ENCODE measurements at places on chromosomes 6 and 20.

DNA sequence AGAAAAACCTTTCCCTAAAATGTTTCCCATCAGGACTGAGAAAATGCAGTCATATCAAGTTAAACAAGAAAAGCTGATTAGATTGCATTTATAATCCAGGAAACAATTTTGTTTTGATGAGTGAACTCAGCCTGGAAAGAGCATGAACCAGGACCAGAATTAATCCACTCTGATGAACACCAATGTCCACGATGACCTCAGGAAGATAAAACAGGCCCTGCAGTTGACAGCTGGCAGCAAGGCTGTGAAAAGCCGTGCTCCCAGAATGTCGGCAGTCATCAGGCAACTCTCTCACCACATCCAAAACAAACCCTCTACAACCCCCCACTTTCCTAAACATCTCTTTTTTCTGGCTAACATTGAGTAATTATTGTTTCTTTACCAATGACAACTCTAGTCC lies 74.0 kb upstream of the PROKR2 start:
- DNase-seq = no peak

DNA sequence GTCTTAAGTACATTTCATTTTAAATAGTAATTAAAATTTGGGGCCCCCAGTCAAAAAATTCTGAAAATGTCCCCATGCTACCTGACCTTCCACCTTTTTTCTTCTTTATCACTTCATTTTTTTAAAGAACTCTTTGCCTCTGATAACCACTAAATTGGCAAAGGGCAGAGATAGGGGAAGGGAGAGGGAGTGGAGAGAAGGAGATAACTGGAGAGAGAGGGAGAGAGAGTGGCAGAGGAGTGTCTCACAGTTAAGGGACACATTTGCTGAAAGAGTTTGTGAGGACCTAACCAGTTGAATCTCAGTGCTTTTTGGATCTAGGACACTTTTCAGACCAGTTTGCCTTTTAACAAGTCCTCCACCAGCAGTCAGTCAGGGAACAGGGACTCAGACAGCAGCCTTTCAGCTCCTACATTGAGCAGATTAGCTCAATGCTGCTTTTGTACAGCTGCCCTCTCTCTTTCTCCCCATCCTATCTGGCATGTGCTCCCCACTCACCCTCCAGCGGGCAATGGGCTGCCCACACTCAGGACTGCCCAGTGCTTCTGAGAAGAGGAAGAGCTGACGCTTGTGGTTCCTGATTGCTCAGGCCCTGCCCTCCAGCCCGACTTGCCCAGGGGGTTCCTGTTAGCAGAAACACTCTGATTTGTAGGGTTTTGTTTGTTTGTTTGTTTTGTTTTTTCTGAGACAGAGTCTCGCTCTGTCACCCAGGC lies 14.4 kb downstream of the ARMC2 start:
- no peak for DNase-seq

GRCh38 chr20:16621435-16622141 lies 48.3 kb upstream of the KIF16B start:
- DNase-seq = no peak

DNA sequence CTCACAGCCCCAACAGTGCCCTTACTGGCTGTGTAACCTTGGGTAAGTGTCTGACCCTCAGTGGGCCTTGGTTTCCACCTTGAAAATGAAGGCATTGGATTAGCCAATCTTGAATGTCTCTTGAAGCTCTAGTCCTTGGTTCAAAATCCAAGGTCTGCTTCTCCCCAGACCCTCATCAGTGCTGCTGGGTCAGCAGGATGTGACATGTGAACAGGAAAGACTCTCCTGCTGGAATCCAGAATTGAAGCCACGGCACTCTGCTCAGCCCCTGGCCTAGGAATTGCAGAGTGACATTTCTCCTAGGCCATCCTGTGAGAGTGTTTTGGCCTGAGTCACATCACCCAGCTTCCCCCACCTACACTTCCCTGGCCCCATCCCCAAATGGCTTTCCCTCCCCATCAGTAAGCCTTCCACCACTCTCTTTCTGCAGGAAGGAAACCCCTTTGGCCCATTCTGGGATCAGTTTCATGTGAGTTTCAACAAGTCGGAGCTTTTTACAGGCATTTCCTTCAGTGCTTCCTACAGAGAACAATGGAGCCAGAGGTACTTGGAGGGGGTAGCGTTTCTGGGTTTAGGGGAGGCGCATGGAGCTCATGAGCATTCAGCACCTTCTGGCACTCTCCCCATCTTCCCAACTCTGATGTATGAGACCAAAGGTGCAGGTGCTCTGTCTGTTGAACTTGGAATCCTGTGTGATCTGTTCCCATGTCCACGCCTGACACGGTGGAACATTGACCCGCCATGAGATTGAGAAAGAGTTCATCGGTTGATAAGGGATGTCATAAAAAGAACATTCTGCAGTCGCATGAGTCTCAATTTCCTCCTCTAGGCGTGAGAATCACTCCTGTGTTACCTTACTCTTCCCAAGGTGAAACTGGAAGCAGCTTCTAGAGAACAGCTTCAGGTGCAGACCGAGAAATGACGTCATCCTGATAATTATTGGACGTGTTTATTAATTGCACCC lies 8.8 kb downstream of the POFUT1 start:
- DNase-seq = no peak

DNA sequence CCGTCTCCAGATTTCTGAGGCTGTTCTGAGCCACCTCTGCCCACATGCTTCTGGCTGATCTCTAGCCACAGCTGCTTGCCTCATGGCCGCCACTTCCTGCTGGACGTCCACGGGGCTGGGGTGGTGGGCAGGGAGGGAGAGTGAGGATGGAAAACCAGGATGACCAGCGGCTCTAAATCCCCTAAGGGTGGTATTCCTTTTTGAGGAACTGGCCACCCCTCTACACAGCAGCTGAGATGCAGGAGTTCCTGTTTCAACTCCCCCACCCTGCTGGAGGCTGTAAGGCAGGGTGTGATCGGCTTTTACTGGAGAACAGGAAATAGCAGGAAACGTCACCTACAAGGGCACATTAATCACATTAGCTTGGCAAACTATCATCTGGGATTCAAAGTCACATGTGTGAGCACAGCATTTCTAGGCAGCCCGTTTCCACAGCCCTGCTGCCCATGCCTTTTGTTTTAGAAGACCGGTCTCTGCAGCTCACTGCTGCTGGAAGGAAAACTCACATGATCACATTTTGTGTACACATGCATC lies 181.6 kb upstream of the ECI2 start:
- DNase-seq = no peak

GRCh38 chr20:61968036-61968810 lies 97.5 kb downstream of the TAF4 start:
- no peak for DNase-seq

GRCh38 chr20:31991339-31991705 lies 18.9 kb upstream of the CCM2L start:
- DNase-seq = no peak

DNA sequence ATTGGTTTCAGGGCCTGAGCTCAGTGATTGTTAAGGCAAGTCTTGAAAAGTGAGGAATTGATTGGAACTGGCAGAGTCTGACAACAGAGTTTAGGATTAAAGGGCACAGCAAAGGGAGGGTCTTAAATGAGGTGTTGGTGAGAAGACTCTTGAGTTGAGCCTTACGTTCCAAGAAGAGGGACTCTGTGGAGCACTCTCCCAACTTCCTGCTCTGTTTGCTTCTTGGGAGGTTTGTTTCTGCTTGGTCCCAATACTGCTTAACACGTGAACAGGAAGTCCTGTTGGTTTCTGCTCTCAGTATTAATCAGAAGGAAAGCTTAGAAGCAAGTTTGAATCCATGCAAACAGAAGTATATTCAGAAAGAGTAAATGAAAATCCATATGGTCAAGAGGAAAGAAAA lies 15.6 kb upstream of the SYNDIG1 start:
- no peak for DNase-seq

GRCh38 chr6:33824461-33825154 lies 20.8 kb upstream of the MLN start:
- DNase-seq = no peak

- no peak for DNase-seq
These were observed 91.0 kb upstream of the ESR1 start for GRCh38 chr6:151716526-151716932.

- no peak for DNase-seq
These were observed 354.5 kb downstream of the UTRN start for GRCh38 chr6:144639654-144640053.

- no peak for DNase-seq
These were observed 4.3 kb upstream of the RPP21 start for GRCh38 chr6:30340589-30341054.

GRCh38 chr6:136036601-136037000 lies 185.1 kb downstream of the PDE7B start:
- no peak for DNase-seq

DNA sequence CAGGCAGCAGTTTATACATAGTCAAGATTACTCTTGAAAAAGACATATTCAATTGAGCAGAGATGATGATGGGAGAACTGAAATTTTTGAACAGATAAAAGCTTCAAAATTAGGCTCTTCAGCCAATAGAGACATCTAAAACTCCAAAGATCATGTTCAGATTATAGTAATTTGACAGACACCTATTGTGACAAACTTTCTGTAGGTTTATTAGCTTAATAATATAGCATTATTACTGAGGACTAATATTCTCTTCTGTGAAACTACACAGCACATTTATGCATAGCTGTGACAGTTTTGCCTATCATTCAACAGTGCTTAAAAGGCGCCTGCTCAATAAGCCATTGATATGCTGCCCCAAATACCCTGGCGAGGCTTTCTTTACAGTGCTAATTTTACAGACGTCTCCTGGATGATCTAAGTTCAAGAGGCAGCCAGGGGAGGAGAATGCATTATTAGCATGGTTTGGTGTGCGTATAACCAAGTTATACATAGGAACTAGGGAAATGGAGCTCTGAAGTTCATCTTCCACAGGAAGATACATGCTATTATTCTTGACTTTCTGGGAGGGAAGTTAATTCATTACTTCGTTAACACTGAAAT lies 21.5 kb downstream of the PLAGL1 start:
- no peak for DNase-seq

DNA sequence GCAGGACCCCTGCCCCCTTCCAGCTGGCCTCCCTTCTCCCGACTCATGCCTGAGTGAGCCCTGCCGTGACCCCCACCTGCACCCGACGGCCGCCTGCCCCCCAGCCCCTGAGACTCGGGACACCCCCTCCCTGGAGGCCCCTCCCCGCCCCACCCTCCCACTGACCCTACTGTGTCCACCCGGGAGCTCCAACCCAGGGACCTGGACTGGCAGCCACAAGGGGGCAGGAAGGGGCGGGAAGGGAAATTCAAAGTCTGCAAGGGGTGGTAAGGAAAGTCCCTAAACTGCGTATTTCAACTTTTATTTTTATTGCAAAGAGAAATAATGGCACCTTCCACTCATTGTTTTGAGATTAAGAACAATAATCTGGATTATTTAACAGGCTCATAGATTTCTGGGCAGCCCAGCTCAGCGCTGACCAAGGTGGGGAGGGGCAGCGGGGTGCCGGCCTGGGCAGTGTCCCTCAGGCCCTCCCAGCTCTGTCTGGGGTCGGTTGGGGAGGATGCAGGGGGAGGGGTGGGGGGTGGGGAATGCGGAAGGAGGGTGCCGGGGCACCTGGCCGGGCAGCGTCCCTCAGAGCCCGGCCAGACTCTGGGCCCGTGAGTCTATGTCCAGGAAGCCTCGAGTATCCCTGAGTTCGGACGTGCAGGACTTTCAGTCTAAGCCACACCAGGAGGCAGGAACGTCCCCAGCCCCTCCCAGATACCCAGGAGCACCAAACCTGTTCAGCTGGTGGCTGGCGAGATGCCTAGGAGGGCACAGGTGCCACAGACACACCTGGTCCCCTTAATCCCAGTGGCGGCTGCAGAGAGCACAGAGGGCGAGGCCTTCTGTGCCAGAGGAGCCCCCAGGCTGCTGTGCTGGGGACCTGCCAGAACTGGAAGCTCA lies 1.3 kb upstream of the PTK6 start:
- no peak for DNase-seq

- DNase-seq = no peak
These were observed 100.1 kb downstream of the CDC5L start for GRCh38 chr6:44487586-44487985.

All from activated T-helper 1 cell treated with anti-CD3 and anti-CD28 coated beads, Interleukin-2, amount 50 U/mL, for 16 hours (primary cell).